Frontal cortex (tissue), 4 donors: ENCODE measurements at places on chromosomes 7 and 10. TPM values are rescaled to one million over a fixed set of nuclear protein-coding genes. Genes with fewer than 3 reads are reported as not detected.

The CTAGE8 gene
- 0.41 TPM for total RNA-seq

The RNF148 gene
- 0.41 TPM for total RNA-seq

The PLEKHA8 gene
- 30.6 TPM for total RNA-seq

The RAMP3 gene
- total RNA-seq, result 5.7 TPM

The ENO4 gene
- 1.2 TPM for total RNA-seq

The SPDYE2B gene
- not detected for total RNA-seq
